Mesothelial cell of epicardium (in vitro differentiated cells): ENCODE measurements at places on chromosomes 2 and 18. TPM values are rescaled to one million over a fixed set of nuclear protein-coding genes. Genes with fewer than 3 reads are reported as not detected.

MPP4 gene
- 0.18 to 0.27 TPM (median 0.27 TPM) in 3 replicates for total RNA-seq

DNA sequence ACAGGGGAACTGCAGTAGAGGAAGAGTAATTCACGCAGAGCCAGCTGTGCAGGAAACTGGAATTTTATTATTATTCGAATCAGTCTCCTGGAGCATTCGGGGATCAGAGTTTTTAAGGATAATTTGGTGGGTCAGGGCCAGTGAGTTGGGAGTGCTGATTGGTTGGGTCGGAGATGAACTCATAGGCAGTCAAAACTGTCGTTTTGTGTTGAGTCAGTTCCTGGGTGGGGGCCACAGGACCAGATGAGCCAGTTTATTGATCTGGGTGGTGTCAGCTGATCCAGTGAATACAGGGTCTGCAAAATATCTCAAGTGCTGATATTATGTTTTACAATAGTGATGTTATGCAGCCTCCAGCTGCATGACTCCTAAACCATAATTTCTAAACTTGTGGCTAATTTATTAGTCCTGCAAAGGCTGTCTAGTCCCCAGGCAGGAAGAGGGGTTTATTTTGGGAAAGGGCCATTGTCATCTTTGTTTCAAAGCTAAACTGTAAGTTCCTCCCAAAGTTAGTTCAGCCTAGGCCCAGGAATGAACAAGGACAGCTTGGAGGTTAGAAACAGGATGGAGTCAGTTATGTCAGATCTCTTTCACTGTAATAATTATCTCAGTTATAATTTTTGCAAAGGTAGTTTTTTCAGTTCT, 67.0 kb downstream of the ASAP2 start:
- H3K36me3 ChIP-seq, result peaks cover 18% of the 10 kb centered on the region
- H3K4me3 ChIP-seq, result no peak overlapping the region
- no peak for DNase-seq
- H3K4me1 ChIP-seq, result peaks cover 20% of the 10 kb centered on the region

DNA sequence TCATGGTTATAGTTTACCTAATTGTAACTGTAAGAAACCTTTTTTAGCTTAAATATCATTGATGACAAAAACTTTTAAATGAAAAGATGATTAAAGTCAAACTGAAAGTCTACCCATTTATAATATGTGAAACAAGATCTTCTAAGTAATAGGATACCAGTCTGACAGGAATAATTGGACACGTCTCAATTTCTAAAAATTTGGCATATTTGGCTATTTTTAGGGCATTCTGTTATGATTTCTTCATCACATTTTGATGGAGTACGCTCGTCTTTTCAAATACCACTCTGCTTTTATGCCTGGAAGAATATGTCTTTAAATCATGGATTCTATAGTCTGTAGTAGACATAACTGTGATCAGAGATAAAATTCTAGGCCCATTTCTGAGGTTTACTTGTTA, 1.3 kb downstream of the R3HDM1 start:
- H3K27me3 ChIP-seq, result no peaks in the 10 kb centered on the region
- H3K4me1 ChIP-seq, result peaks cover 20% of the 10 kb centered on the region
- peaks cover 2% of the 10 kb centered on the region for H3K36me3 ChIP-seq
- H3K4me3 ChIP-seq, result no peak overlapping the region

ZBTB14 gene
- total RNA-seq, result 14.6 to 15.4 TPM (median 14.9 TPM) in 3 replicates

DNA sequence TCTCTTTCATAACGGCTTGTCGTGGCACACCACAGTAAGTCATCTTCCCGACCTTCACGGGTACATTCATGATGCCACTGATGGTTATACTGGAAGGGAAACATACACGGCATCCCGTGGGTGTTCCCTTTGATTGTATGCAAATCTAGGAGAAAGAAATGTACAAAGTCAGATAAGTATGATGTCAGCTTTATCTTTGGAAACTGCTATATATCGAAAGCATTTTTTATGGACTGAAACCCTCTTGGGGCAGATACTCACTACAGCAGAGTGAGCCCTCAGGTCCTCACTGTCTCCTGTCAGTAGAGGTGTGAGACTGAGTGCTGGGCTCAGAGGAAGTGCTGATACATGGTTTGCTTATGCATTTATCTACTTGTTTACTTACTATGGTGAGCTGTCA, 20.4 kb downstream of the PLA2R1 start:
- H3K36me3 ChIP-seq, result peaks cover 8% of the 10 kb centered on the region
- no peaks in the 10 kb centered on the region for H3K27me3 ChIP-seq
- H3K4me3 ChIP-seq, result no peak overlapping the region
- DNase-seq, result no peak
- no peak overlapping the region for H3K27ac ChIP-seq

DNA sequence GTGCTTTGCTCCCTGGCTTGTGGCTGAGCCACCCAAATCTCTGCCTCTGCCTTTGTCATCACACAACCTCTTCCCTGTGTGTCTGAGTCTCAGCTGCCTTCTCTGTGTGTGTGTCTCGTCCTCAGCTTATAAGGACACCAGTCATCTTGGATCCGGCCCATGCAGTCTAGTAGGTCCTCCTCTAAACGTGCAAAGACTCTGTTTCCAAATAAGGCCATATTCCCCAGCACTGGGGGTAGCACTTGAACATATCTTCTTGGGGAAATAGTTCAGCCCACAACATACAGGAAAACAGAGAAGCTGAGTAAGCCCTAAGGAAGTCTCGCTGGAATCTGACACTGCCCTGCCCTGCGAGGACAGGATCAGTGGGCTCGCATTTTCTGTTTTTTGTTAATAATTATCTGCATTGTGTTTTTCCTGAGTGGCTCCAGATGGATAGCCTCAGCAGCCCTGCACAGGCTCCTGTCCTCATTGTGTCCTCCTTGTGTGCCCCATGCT, 42.1 kb downstream of the MTCL1 start:
- no peak overlapping the region for H3K4me3 ChIP-seq
- H3K36me3 ChIP-seq, result no peaks in the 10 kb centered on the region
- H3K27me3 ChIP-seq, result no peaks in the 10 kb centered on the region
- H3K4me1 ChIP-seq, result peaks cover 15% of the 10 kb centered on the region

ANKRD62 gene
- not detected in 3 replicates for total RNA-seq

- no peak for DNase-seq
- H3K4me3 ChIP-seq, result no peak overlapping the region
- no peak overlapping the region for H3K27ac ChIP-seq
- H3K36me3 ChIP-seq, result peaks cover 7% of the 10 kb centered on the region
Measured at GRCh38 chr2:161141033-161141432, 19.2 kb upstream of the TANK start.

DNA sequence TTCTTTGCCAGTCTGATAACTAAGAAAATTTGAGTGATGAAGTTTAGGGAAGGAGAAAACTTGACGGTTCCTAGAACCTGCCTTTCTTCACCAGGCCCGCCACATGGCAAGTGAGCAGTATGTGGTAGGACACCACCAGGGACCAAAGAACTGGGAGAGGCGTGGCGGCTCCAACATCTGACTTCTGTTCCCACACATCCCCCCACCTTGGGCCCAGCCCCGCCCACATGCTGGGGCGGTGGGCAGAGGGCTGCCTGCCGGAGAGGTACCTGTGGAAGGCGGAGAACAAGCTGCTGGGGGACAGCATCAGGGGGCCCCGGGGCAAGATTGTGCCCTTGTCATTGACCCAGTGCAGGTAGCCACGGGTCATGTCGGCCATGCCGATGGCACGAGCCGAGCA, 75.0 kb downstream of the EMILIN2 start:
- DNase-seq, result no peak
- H3K4me1 ChIP-seq, result no peaks in the 10 kb centered on the region
- H3K36me3 ChIP-seq, result peaks cover 33% of the 10 kb centered on the region
- no peak overlapping the region for H3K4me3 ChIP-seq

TMEM169 gene
- total RNA-seq, result 0.71 to 0.84 TPM (median 0.78 TPM) in 3 replicates

DNA sequence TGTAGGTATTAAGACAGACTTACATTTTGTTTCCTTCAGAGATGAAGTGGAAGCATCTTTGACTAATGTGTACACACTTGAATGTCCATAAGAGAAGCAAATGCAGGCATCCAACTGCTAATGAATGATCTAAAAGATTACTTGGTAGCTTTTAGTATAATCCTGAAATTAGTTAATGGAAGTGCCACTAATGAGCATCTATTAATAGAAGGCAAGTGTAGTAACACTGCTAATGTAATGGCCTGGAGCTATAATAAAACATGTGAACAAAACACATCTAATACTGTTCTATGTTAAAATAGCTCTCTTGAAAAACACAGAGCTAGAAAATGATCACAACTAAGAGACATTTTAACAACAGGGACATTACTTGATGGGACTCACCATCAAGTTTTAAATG, 225.3 kb downstream of the SLC8A1 start:
- H3K4me1 ChIP-seq, result peaks cover 25% of the 10 kb centered on the region
- DNase-seq, result no peak
- no peak overlapping the region for H3K27ac ChIP-seq
- no peaks in the 10 kb centered on the region for H3K27me3 ChIP-seq

- no peak overlapping the region for H3K27ac ChIP-seq
- H3K36me3 ChIP-seq, result peaks cover 58% of the 10 kb centered on the region
- peaks cover 6% of the 10 kb centered on the region for H3K4me1 ChIP-seq
- H3K27me3 ChIP-seq, result no peaks in the 10 kb centered on the region
- DNase-seq, result no peak
Measured at GRCh38 chr2:216430811-216431530, 18.7 kb downstream of the SMARCAL1 start.

- peaks cover 5% of the 10 kb centered on the region for H3K4me1 ChIP-seq
- peaks cover 4% of the 10 kb centered on the region for H3K36me3 ChIP-seq
- no peak overlapping the region for H3K4me3 ChIP-seq
- DNase-seq, result no peak
- H3K27me3 ChIP-seq, result no peaks in the 10 kb centered on the region
- no peak overlapping the region for H3K27ac ChIP-seq
Measured at GRCh38 chr2:212426637-212427412, 111.8 kb downstream of the ERBB4 start.
